BJ (cell line): ENCODE measurements at places on chromosomes 2 and 18.

DNA sequence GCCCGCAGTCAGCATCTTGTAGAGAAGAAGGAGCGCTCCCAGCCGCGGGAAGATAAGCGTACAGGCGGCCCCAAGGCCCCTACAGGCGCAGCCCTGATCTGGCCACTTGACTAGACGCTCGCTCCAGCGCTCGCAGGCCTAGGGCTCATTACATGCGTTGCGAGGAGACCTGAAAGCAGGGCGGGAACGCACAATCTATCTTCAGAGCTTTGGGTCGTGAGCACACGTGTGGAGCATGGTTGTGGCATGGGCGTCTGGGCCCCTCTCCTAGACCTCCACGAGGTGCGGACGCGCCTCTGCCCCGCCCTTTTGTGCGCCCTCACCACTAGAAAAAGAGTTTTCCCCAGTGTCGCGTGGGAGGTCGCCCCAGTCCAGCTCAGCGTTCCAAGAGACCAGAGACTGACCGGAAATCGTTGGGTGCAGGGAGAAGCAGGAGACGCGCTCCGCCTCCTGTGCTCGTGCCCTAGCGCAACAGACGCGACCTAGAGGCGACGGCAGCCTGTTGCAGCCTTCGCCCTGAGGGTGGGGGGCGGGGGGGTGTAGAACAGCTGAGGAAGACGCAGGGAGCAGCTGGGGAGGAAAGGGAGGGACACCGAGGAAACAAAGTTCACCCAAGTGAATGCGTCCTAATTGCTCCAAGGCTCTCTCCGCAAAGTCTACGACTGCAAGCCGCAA, 12.6 kb downstream of the NR4A2 start:
- DNase-seq: no peak

DNA sequence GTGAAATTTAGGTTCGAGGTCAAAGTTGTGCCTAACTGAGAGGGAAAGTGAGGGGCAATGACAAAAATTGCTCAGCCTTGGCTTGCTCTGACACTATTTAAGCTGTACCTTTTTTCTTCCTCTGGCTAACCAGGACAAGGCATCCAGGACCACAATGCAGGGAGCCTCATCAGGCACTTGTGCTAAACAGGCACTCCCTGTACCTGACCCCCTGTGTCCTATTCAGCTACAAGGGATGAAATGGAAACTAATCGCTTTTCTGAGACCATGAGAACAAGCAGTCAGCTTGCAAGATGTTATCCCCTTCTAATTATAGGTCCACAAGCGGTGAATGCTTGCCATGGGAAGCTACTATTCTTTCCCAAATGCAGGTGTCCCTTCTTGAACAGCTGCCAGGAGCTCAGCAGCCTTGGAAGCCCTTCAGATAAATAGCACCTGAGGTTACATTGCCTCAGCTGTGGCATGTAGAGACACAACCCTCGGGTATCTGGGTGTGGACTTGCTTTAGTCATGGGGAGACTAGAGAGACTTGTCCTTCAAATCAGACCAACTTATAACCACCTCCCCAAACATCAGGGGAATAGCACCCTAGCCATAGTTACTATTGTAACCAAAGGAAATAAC, 19.1 kb upstream of the ITGA6 start:
- no peak for DNase-seq

DNA sequence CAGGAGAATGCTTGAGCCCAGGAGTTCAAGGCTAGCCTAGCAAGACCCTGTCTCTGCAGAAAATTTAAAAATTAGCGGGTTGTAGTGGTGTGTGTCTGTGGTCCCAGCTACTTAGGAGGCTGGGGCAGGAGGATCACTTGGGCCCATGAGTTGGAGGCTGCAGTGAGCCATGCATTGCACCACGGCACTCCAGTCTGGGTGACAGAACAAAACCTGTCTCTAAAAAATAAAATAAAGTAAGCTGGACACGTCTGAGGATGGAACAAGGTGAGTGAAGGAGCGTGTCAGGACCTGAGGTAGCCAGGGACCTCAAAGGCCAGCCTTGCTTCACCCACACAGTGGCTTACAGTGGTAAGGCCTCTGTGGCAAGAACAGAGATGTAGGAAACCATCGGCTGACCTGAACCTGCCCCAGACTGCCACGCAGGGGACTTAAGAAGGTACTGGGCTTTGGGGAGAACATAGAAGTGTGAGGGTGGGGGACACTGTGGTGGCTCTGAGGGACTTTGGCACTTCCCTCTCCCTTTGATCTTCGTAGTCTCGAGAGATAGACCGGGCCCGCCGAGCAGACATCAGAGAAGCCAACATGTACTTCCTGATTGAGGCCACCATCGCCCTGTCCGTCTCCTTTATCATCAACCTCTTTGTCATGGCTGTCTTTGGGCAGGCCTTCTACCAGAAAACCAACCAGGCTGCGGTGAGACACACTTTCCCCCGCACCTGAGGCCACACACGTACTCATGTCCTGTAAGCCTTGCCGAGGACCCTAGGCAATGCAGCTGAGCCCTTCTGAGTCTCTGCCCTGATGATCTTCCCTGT, 7.5 kb downstream of the SLC11A1 start:
- no peak for DNase-seq

GRCh38 chr18:13726972-13727331, 479 bp downstream of the RNMT start:
- no peak for DNase-seq

GRCh38 chr2:109497911-109498870, 115.6 kb downstream of the SEPTIN10 start:
- DNase-seq: no peak

GRCh38 chr2:71503837-71504236, 50.5 kb downstream of the DYSF start:
- no peak for DNase-seq

DNA sequence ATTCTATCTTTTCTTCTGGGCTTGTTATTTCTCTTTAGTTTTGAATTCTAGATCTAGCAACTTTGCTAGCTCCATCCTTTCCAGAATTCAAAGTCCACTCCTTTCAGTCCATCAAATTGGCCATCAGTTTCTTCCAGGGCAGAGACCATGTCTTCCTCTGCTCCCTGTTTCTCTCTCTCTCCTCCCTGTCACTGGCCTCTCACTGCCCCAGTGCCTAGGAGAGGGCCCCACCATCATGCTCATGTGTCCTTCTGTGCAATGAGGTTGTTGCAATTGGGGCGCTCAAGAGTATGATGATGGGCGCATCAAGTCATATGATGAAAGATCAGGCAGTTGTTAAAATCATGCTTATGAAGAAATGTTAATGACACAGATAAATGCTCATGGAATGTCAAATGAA, 159.2 kb upstream of the HS6ST1 start:
- DNase-seq: no peak

DNA sequence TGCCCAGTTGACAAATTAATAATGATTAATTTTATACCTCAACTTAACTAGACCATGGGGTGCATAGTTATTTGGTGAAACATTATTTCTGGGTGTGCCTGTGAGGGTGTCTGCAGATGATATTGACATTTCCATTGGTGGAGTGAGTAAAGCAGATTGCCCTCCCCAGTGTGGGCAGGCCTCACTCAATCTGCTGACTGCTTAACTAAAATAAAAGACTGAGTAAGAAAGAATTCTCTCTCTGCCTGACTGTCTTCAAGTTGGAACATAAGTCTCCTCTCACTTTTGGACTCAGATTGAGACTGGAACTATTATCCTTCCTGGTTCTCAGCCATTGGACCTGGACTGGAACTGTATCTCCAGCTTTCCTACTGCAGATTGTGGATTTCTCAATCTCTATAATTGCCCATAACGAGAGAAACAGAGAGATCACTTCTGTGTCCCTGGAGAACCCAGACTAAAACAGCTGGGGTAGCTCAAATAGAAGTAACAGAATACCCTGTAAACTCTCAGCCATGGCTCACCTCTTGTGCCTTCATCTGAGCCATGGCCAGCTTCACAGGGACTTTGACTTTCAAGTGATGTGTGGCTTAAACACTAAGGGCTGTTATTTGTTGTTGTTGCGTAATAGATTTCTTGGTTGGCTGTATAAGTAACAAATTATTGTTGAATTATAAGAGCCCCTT, 575.3 kb upstream of the RAB6C start:
- no peak for DNase-seq

GRCh38 chr2:1636791-1637415, 107.4 kb downstream of the PXDN start:
- DNase-seq: no peak

GRCh38 chr2:15768615-15769014, 171.7 kb upstream of the MYCN start:
- no peak for DNase-seq

GRCh38 chr2:64982311-64982857, 6.8 kb upstream of the SLC1A4 start:
- no peak for DNase-seq

- no peak for DNase-seq
These were observed 247.0 kb downstream of the TMX3 start for GRCh38 chr18:68467957-68468356.

- DNase-seq: no peak
These were observed 135.2 kb downstream of the PRPF40A start for GRCh38 chr2:152582081-152582480.

GRCh38 chr2:149741646-149742045, 154.1 kb upstream of the MMADHC start:
- peak; percentile 85 for DNase-seq

DNA sequence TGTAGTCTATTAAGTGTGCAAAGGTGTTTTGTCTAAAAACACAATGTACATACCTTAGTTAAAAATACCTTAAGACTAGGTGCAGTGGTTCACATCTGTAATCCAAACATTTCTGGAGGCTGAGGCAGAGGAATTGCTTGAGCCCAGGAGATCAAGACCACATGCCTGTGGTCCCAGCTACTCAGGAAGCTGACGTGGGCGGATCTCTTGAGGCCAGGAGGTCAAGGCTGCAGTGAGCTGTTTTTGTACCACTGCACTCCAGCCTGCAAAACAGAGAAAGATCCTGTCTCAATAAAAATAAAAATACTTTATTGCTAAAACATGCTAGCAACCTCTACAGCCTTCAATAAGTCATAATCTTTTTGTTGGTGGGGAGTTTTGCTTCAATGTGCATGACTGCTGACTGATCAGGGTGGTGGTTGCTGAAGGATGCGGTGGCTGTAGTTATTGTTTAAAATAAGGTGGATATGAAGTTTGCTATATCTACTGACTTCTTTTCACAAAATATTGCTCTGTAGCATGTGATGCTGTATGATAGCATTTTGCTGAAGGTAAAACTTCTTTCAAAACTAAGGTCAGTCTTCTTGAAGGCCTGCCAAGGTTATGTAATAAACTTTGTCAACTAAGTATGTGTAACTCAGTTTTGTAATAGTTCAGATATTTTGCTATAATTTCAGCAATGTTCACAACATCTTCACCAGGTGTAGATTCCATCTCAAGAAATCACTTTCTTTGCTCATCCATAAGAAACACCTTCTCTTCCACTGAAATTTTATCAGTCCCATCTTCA, 1238.0 kb upstream of the NRXN1 start:
- no peak for DNase-seq

- no peak for DNase-seq
These were observed 28.8 kb downstream of the GATA6 start for GRCh38 chr18:22198163-22198562.

DNA sequence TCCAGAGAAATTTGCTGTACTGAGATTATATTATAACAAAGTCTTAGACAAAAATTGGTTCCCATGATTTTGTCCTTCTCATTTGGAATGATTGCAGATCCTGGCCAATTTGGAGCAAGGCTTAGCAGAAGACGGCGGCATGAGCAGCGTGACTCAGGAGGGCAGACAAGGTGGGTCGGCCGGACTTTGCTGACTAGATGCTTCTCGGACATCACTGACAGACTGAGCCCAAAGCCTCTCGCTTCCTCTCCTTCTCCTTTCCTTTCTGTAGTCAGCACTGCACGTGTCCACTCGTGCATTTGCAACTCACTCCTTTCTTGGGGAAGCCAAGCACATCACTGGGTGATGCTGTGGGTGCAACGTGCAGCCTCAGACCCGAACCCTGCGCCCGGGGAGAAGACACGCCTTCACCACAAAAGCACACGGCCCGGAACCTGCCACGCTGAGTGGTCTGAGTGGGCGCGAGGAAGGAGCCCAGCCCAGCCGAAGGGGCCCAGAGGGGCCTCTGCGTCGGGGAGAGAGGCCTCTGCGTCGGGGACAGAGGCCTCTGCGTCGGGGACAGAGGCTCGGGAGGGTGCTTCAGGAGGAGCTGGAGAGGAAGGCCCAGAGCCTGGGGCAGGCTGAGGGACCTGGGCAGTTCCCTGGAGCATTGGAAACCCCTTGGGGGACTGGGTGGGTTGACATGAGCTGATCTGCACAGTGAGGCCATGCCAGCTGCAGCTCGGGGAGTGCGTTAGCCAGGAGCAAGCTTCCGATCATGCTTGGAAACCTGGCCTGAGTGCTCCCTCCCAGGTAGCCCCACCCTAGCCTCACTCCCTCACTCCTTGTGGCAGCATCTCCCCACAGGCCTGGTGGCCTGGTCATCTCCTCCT, 61.6 kb downstream of the ADI1 start:
- no peak for DNase-seq

DNA sequence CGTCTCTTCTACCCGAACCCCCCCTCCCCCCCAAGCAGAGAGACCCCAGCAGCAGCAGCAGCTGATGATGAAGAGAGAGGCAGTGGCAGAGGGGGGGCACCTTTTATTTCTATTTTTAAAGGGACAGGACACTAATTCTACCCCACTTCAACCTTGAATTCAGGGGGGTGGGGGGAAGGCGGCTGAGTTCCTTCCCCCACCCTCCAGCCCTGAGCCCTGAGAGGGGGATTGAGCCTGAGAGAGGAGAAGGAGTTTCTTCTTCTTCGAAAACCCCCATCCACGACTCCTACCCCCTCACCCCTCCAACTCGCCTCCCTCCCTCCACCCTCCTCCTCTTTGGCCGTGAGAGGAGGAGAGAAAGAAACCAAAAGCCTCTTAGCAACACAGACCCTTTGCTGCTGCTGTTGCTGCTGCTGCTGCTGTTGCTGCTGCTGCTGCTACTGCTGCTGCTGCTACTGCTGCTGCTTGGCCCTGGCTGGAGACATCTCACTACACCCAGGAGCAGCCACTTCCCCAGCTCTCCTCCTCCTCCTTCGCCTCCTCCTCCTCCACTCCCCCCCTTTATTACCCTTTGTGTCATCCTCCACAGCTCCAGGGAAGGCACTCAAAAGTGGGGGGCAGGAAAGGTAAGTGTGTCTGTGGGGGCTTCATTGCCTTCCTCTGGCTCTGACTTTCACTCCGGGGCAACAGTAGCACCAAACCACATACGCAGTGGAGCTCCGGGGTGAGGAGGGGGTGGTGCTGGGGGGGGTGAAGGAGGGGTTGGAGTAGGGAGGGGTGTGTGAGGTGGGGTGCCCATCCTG, at the start of gene MBD5:
TSS of gene MBD5 (plus strand) at position 33 of the 803 bp plus-strand sequence.
- DNase-seq: no peak

DNA sequence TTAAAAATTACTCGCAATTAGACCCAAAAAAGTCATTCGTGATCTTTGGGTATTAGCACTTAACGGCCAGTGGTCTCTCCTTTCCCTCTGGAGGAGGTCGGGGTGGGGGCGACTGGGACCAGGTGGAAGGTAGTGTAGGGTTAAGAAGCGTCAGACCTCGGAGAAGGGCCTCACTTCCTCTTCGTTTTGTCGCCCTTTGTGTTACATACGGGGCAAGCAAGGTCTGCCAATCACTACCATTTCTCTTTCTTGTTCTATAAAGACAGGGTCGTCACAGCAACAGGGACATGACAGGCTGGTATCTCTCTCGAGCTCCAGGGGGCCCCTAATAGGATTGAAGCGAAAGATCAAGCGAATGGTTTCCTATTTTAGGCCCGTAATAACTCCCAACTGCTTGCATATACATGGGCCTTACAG, 136.6 kb downstream of the INSIG2 start:
- no peak for DNase-seq
